GM13977 (cell line): ENCODE measurements at places on chromosomes 6 and 20.

DNA sequence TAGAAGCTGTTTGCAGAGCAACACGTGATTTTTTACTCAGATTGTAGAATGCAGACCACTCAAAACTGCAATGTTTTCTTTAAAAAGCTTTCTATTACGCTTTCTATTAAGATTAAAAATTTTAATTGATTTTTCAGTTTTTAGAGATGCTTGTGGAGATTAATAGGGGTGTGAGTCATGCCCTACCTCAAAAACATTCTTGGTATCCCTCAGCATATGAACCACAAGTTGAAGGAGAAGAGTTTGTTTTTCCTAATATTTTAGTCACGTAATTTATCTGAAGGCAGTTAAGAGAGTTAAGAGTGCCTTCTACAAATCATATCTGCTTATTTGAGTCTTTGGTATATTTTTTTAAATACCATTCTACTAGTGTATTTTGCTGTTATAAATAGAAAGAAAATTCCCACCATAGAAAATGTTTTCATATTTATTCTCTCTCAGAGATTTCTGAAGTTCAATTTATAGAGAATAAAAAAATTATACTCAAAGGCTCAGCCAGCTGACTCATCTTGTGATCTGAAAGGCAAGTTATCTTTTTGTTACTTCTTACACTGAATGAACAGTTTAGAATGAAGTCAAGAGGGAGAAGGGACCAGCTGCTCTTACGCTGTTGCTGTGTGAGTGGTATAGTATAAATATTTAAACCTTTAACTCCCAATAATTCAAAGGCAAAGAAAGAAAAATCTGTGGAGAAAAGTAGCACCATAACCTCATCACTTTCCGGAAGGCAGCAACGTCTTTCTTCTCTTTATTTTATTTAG, 7.6 kb downstream of the RIPOR2 start:
- DNase-seq: no peak

DNA sequence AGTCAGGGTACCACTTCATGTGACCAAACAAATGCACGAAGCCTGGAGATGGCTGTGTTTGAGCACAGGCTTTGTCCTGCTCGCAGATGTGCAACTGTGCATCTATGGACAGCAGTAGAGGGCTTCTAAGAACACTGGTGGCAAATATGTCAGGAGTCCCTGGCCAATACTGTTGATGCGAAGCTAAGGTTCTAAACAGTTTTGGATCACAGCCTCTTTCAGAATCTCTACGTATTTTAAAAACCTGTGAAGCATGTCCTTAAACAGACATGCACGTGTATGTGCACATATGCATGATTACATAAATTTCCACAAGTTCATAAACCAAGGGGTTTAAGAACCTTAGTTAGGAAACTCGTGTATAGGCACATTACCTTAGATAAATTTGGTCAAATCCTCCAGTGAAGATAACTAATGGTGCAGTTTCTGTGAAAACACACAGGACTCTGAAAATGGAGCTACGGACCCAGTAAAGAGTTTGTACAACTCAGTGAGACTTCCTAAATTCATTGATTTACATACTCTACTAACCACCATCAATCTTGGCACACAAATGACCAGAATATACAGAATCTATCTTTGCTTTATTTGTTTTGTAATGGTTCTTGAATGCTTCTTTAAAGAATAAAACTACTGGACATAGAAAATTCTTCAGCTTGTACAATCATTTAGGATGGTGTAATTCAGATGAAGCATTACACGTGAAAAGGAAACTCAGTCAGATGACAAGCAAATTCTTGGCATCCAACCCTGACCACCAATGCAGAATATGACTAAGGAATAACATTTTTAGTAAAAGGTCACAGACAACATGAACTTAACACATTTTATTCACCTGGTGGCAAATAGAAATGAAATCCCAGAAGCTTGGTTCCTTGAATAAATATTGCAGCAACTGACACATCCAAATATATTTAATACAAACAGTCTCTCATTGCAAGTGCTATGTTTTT, 27.4 kb downstream of the KCNQ5 start:
- no peak for DNase-seq

GRCh38 chr6:20366082-20366830, 35.4 kb upstream of the E2F3 start:
- DNase-seq: no peak

- no peak for DNase-seq
These were observed 41.9 kb downstream of the ZFAND3 start for GRCh38 chr6:37861452-37861851.

DNA sequence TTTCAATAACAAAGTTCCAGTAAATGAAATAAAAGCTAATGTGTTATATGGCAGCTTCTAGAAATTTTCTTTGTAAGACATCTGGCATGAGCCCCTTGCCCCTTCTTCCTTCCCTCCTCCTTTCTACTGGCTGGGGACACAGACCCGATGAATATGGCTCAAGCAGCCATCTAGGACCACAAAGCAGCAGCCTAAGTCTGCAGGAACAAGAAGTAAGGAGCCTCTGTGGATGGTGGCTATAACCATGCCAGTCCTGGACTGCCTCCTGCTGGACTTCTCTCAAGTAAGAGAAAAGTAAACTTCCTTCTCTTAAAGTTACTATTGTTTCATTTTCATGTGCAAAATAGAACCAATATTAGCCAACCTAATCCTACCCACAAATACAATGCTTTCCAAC, 114.9 kb upstream of the DST start:
- DNase-seq: no peak

DNA sequence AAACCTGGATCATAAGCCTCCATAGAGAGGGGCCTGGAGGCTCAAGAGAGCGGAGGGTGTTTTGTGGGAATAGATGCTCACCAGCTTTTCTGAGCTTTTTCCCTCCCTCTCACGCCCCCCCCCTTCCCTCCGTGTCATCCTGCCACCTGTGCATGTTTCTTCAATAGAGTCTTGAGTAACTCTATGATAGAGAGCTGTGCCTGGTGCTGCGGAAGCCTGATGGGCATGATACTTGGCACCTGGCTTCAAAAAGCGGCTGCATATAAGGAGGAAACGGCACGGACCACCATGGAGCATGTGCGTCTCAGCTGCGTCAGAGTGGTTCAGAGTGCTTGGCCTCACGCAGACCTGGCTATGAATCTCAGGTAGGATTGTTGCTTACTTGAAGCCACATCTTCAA, 198.9 kb downstream of the CDH4 start:
- no peak for DNase-seq

DNA sequence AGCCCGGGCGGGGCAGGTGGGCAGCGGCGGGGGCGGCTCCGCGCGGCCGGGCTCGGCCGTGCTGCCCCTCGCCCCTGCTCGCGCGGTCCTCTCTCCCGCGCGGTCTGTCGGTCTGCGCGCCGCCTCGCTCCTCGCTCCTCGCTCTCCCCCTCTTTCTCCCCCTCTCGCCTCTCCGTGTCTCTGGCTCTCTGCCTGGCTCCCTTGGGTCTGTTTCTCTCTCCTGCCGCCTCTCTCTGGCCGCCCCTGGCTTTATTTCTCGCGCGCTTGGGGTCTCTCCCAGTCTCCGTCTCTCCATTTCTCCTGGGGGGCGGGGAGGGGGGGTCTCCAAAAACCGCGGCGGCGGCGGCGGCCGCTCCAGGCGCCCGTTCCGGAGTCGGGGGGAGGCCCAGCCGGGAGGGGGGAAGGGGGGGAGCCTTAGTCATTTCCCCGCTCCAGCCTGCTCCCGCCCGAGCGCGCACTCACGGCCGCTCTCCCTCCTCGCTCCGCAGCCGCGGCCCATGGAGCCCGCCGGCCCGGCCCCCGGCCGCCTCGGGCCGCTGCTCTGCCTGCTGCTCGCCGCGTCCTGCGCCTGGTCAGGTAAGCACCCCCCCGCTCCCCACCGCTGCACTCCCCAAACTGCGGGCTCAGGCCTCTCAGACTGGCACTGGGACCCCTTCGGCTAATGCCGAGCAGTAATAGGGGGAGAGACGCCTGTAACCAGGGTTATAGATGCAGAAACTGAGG, at the start of gene SIRPA:
TSS of gene SIRPA (plus strand) at position 457 of the 723 bp plus-strand sequence. CDS start at position 498, 41 bp downstream.
- DNase-seq: peak; percentile 79
